Dorsolateral prefrontal cortex (tissue), 122 donors: ENCODE measurements at places on chromosomes 6 and 20.

DNA sequence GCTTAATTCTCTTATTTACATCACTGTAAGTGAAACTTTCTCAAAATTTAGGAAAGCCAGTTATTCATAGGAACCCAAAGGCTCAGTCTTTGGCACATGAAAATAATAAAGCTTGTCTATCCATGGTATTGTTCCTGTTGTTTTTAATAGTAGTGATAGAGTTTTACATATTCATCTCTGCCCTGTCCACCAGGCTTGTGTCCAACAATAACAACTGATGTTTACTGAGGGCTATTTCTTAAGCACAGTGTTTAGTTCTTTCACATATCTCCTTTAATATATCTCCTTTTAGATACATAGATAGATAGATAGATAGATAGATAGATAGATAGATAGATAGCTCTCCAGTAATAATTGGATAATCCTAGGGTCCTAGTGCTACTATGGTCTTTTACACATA, 34.2 kb downstream of the FOXQ1 start:
- no peak for DNase-seq

DNA sequence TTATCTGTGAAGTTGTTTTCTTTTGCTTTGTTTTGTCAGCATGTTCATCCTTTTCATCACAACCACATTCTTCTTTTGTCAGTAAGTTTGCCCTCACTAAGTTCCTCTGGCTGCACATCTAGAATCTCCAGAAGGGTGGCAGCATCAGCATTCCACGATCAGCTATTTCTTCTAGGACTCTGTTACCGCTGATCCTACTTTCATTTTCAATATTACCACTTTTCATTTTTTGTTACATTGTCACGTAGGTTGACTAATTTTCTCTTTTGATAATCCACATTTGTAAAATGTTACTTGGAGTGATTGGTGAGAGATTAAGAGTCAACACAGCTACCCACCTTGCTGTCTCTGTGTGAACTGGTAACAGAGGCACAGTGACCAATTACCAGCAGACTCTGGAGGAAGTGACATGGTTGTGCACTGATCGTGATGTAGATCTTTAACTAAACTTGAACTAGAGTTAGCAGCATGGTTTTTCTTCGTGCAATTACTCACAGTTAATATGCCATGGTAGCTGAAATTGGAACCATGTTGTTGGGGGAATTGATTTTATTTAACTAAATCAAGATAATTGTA, 307.9 kb upstream of the SLC35B3 start:
- DNase-seq, result no peak

GRCh38 chr6:118216751-118217150, 309.7 kb downstream of the SLC35F1 start:
- DNase-seq, result no peak

- DNase-seq, result no peak
These were observed 8.3 kb downstream of the GZF1 start for GRCh38 chr20:23370274-23370673.

DNA sequence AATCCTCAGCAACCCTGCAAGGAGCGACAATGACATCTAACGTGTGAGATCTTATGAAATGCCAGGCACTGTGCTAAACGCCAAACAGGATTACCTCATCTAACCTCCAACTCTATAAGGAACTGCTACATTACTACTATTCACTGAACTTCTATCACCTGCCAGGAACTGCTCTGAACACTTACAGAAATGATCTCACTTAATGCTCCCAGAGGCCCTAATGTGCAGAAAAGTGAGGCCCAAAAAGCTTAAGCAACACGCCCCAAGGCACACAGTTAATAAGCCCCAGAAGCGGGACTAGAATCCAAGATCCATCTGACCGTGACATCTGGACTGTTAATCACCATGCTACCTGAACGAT, 28.5 kb downstream of the TRAM2 start:
- DNase-seq, result no peak

DNA sequence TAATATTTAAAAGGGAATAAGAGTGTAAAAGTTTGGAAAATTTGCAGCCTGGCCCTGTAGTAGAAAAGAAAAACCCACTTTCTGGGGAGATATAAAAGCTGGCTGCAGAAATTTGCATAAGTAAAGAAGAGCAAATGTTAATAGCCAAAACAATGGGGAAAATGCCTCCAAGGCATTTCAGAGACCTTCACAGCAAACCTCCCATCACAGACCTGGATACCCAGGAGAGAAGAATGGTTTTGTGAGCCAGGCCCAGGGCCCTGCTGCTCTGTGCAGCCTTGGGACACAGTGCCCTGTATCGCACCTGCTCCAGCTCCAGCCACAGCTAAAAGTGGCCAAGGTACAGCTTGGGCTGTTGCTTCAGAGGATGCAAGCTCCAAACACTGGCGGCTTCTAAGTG, 113.8 kb downstream of the BTBD9 start:
- no peak for DNase-seq

GRCh38 chr6:135372758-135373157, 124.8 kb downstream of the AHI1 start:
- no peak for DNase-seq

GRCh38 chr6:9532621-9533557, 882.0 kb downstream of the TFAP2A start:
- DNase-seq, result no peak

DNA sequence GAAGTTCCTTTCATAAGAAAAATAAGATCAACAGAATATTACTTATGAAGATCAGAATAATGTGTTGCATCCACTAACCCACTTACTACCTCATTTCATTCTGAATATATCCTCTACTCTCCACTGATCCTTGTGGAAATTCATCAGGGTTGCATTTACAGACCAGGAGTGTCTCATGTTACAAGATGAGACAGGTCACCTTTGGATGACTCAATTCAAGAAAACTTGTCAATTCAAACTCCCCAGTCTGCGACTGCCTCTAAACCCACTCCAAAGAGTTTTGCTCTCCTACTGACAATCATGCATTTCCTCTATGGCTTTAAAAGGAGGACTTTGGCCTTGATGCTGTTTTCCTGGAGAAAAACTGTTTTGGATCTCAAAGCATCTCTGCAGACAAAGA, 68.4 kb downstream of the ID4 start:
- no peak for DNase-seq

DNA sequence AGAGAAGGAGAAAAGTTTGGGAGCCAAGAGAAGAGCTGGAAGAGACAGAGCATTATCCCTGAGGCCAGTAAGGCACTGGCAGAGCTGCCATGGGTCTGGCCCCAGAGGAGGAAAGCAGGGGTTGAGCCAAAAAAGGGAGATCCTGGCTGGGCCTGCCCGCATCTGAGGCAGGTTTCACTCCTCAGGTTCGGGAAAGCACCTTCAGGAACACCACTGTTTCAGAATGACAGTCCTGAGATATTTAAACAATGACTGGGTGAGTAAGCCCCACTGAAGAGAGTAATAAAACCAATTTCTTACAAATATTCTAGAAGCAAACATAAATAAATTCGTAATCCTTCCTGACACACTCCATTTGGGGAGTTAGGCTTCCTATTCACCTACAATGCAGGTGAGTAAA, 152.2 kb downstream of the BACH2 start:
- DNase-seq, result no peak

DNA sequence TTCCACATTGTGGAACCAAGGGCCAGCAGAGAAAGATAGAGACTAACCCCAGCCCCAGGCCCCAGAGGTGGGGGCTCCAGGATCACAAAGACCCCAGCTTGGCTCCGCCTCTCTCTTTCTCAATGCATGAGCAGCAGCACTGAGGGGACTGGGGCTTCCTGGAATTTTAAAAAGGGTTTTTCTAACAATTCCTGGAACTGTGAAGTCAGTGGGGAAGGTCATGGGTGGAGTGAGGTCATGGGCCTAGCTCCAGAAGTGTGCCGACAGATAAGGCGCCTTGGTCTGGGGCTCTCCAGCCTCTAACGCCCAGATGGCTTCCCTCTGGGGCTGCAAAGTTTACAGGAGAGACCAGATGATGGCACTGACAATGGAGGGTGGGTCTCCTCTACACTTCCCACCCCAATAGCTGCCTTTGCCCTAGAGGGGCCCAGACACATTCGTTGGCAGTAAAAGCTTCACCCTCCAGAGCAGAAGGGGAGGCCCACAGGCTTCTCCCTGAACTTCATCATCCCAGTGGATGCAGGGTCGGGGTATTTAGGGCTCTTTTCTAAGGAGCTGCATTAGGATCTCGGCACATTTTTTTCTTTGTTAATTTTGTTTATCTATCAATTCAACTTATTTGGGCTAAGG, 46.9 kb upstream of the CD93 start:
- no peak for DNase-seq
